WTC11 (cell line): ENCODE measurements at places on chromosomes 12 and 14. TPM values are rescaled to one million over a fixed set of nuclear protein-coding genes. Genes with fewer than 3 reads are reported as not detected.

DNA sequence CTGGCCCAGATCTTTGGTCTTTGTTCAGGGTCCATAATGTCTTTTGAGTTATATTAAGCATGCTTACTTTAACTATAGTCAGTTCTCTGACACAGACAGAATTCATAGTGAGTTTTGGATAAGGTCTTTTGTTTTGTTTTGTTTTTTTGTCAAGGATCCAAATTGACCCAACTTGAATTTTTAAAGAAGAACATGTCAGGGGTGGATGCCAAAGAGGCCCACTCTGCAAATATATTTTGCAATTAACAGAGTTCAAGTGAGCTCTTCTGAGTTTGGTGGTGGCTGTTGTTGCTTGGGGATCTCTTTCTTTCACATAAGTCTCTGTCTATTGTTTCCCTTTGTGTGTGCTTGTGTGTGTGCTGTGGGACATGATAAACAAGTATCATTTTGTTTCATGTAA, 34.4 kb upstream of the PMCH start:
- no peak for DNase-seq

- no peak for DNase-seq
Observed at GRCh38 chr14:68951035-68951797, 27.9 kb downstream of the ACTN1 start.

- no peak for DNase-seq
Observed at GRCh38 chr14:68306934-68307789, 485.7 kb downstream of the ZFP36L1 start.

ANKRD33 gene
- total RNA-seq = 1.7 to 2.3 TPM (median 2.0 TPM) in 3 replicates

TAS2R42 gene
- not detected in 3 replicates for total RNA-seq

PTCSC3 gene
- total RNA-seq = not detected in 3 replicates
